NCI-H446 (cell line): ENCODE measurements at places on chromosomes 1 and 21.

DNA sequence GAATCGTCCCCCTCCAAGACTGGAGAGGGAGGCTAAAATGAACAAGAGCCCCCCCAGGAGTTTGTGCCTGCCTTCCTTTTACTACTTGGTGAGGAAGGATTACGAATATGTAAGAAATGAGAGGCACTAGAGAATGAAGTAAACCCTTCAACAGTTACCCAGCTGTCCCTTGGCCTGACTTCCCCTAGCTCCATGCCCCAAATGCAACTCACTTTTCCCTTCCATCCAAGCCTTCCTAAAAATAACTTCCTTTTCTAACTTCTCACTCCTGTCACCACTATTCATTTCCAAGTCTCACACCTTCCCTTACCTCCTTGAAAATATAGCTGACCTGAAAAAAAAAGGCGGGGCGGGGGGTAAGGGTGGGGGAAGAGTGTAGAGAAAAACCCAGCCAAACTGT is 96.6 kb upstream of the HNRNPU start:
- DNase-seq: no peak

DNA sequence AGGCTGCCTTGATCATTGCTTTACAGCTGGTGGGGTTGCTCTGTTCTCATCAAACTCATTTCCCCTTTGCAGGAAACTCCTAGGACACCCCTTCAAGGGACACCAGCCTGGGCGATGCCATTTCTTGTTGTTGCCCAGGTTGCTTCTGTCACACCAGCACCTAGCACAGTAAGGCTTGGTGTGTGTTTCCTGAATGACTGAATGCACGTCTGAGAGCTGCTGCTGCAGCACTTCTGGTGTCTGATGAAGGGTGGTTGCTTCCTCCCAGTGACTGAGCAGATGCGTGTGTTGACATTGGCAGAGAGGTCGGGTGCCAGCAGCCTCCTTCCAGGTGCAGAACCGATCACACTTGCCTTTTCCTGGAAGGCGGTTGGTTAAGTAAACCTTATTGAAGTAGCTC is 477.4 kb downstream of the CAMTA1 start:
- no peak for DNase-seq

DNA sequence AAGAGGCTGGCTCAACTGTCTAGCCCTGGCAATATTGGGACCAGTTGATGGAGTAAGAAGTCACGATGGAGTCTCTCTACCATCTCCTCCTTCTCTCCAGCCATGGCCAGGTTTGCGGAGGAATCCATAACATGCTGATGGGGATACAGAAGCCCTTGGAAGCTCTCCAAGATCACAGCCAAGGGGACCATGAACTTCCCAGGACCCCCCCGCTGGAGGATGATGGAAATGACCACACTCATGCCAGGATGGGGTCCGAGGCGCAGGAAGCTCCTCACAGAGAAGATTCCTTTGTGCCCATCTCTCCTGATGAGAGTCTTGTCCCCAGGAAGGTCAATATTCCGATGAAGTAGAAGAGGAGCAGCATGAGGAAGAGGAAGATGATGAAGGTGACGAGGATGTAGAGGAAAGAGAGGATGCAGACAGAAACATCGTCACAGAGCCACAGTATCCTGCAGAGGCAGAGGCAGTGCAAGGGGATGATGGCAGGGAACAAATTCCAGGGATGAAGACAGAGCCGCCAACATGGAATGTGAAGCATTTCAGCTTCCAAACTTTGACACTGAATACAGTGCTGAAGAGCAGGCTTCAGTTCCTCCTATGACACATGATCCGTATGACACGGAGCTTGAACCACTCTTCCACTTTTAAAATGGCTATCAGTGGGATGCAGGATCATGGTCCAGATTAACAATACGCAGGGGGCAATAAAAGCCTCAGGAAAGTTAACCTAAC is 57.9 kb upstream of the EDN2 start:
- no peak for DNase-seq

DNA sequence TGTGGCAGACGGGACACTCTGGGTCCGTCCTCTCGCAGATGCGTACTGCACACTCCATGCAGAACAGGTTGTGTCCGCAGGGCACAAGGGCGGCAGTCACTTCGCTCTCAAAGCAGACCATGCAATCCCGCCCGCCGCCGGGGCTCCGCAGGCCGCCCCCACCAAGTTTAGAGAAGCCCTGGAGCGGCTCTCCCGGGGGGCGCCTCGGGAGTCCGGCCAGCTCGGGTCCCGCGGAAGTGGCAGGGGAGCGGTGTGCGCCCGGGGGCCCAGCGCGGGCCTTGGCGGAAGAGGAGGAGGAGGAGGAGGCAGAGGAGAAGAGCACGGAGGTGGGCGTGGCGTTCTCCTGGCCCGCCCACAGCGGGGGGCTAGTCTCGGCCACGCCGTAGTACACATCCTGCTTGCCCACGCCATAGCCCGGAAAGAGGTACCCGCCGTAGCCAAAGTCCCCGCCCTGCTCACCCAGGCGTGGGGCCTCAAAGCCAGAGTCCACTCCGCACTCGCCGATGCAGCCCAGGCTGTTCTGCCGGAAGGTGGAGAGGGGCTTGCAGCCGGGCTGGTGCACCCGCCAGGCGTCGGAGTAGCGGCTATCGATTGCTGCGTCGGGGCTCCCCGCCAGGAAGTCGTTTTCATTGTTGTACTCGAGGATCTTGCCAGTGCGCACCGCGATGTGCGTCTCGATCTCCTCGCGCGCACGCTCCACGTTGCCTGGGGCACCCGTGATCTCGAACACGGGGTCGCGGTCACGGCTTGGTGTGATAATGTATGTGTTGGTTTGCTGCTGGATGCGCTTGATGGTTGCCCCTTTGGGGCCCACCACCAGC is 5.4 kb downstream of the MEX3A start:
- no peak for DNase-seq

- DNase-seq: no peak
Observed at GRCh38 chr1:3274972-3275371, 179.5 kb upstream of the ARHGEF16 start.

DNA sequence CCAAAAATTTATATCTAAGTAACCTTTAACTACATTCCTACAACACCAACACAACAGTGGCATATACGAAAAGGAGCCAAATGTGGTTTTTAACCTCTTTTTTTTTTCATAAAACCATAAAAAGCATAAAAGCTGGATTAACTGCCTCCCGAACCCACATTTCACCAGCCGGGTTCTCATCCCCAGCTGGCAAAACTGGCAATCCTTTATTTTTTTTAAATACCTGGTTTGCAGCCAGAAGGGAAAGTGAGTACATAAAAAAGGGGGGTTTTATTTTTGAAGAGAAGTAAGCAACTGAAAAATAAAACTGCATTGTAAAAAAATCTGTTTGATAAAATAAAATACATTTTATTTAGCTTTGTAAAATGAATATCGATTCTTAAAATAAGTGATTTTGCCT is 295.4 kb downstream of the AKT3 start:
- DNase-seq: peak; percentile 46

GRCh38 chr1:159843459-159843858 is 16.8 kb downstream of the SLAMF8 start:
- DNase-seq: no peak

DNA sequence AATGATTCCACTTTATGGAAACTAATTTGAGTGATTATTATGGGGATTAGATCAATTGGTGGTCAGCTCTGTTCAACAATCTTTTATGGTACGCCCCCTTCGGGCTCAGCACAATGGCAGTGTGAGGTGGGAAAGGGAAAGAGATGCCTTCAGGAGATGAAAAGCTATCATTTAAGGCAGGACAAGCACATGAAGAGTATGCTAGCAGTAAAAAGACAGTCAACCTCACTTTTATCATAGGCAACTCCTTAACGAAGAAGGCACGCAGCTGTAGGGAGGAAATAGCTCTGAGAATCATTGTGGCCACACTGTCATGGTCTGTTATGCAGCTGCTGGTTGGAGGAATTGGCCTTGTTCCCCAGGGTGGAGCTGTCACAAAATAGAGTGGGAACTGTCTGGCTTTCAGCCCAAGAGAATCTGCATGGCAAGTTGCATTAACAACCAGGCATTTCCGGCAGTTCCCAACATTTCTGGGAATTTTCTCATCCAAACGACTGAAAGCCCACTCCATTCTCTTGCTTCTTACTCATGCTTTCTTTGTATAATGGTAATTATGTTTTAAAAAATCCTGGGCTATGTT is 54.4 kb upstream of the BCL10 start:
- peak; percentile 28 for DNase-seq
